HCT116 (cell line): ENCODE measurements at places on chromosomes 5 and 9. TPM values are rescaled to one million over a fixed set of nuclear protein-coding genes. Genes with fewer than 3 reads are reported as not detected.

DNA sequence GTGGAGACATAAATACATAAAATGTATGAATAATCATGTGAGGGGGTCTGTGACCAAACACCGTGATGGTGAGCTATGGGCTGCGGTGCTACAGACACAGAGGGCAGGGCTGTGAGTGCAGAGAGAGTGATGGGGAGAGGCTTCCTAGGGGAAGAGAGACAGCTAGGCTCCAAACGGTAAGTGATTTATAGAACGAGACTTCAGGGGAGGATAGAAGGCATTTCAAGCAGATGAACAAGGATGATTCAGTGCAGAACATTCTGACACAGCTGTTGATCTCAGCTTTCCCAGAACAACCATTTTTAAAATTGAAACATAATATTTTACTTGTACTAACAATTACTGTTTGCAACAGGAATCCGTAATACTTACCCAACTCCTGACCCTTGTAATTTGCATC is 100.7 kb downstream of the GAS1 start:
- DNase-seq = no peak

GRCh38 chr9:2389404-2389803 is 232.2 kb upstream of the VLDLR start:
- no peak for DNase-seq

DNA sequence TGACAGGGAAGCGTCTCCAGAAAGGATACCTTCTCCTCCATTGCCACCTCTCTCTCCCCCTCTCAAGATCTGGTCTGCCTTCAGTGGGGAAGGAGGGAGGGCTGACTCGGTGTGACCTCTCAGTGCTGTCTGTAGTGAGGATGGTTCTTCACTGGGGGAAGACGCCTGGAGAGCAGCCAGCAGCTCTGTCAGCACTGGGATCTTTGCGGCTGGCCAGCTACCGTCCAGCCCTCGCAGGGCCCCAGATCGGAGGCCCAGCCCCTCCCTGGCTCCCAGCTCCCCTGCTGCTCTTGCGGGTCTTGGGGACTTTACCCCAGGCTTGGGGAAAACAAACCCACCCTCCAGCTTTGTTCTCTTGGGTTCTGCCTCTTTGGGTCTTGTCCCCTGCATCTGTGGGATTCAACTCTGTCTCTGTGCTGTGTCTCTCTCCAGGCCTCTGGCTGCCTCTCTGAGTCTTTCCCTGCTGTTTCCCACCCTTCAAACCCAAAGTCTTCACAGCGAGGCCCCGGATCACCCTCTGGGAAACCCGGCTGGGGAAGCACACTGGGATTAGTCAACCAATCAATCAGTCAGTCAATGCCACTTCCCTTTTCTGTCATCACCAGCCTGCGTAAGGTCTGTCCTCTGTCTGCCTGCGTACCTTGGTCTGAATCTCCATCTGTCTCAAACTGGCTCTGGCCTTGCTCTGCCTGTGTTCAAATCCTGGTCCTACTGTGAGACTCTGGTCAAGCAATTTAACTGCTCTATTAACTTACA is 23.0 kb downstream of the FGF18 start:
- no peak for DNase-seq

DNA sequence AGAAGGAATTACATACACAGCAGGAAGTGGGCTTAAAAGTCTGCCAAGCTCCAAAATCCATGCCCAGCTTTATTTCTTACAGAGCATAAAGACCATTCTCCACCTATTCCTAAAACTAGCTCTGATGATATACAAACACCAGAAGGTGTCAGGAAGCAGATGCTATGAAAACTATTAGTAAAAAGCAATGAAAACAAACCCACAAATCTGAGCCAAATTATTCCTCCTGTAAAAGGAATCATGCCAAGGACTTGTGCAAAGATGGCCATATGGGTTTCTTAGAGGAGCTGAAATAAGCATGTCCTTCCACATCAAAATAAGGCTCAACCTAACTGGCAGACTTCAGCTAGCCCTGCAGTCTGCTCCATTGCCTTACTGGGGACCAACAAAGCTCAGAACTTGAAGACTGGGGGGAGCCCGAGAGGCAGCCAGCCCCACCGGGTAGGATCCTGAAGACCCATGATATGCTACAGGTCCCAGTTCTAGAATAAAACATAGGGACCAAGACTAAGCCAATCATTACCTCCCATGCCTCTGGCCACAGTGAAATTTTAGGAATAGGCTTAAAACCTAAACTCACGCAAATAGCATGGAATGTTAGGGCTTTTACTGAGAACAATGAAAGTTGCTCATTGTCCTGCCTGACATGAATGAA is 42.8 kb upstream of the GABRP start:
- DNase-seq = no peak

DNA sequence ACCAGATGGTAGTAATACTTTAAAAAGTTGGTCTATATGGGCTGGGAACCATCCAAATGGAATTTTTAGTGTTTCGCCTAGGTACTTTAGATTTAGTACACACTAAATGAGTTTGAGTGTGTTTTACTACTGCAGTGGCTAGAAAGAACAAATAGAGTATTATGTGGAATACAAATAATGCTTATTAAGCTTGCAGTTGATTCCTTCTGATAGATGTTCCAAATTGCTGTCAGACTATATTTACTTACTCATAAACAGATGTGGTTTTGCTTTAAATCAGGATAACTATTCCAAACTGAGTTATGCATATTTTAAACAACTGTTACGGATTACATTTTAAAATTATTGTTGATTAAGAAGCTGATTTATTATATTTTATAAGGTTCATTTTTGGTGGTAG is 103.3 kb downstream of the ZSWIM6 start:
- no peak for DNase-seq

- DNase-seq = peak; percentile 36
Observed at GRCh38 chr5:35202319-35203111, 27.8 kb downstream of the PRLR start.

GRCh38 chr5:1436036-1436435 is 9.2 kb downstream of the SLC6A3 start:
- no peak for DNase-seq

DNA sequence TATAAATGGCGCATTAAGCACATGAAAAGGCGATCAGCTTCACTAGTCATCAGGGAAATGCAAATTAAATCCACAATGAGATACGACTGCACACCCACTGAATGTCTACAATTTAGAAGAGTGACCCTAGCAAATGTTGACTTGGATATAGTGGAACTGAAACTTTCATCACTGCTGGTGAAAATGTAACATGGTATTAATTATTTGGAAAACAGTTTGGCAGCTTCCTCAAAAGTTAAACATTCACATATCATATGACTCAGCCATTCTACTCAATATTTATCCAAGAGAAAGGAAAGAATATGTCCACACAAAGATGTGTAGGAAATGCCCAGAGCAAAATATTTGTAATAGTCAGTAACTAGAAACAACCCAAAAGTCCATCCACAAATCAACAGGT is 146.5 kb downstream of the LPAR1 start:
- no peak for DNase-seq

- DNase-seq = no peak
Observed at GRCh38 chr9:13241283-13241682, 38.2 kb downstream of the MPDZ start.

GRCh38 chr5:59104400-59105127 is 521.7 kb downstream of the RAB3C start:
- DNase-seq = no peak

GRCh38 chr5:58622936-58623871 is 40.3 kb downstream of the RAB3C start:
- DNase-seq = no peak

- DNase-seq = no peak
Observed at GRCh38 chr9:93463638-93464248, 10.4 kb upstream of the FAM120AOS start.

- no peak for DNase-seq
Observed at GRCh38 chr9:69637817-69638200, 34.4 kb downstream of the APBA1 start.

DNA sequence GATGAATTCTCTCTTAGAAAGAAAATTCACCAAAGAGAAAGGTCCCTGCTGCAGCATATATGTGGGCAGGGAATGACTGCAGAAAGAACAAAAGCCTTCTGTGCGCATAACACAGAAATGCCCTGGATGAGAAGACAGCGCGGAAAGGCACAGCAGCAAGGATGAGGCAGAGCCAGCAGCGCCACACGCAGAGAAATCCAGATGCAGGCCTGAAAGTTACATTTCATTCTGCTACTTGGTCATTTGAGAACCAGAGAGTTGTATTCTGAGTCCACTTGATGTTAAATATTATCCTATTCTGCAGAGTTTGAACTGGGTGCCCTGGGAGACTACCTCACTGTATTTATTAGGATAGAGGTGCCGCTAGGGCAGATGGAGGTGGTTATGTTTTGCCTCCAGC is 68.5 kb downstream of the GLDC start:
- no peak for DNase-seq

DNA sequence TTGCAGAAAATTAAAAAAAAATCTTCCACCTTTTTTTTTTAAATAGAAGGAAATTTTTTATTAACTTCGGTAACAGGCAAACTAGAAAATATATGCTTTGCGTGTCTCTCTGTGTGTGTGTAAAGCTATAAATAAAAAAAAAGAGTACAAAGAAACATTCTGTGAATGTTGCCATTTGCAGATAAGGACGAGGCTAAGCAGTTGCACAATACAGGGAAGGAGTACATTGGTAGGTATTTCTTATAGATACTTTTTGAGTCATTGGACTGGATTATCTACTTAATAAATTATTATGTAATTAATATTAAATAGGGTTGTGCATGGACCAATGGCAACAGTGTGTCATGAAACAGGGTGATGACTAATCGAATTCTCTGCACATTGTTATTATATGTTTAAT is 102.4 kb downstream of the CAMK4 start:
- DNase-seq = no peak

GRCh38 chr9:20636888-20637440 is 14.7 kb upstream of the MLLT3 start:
- DNase-seq = no peak

DNA sequence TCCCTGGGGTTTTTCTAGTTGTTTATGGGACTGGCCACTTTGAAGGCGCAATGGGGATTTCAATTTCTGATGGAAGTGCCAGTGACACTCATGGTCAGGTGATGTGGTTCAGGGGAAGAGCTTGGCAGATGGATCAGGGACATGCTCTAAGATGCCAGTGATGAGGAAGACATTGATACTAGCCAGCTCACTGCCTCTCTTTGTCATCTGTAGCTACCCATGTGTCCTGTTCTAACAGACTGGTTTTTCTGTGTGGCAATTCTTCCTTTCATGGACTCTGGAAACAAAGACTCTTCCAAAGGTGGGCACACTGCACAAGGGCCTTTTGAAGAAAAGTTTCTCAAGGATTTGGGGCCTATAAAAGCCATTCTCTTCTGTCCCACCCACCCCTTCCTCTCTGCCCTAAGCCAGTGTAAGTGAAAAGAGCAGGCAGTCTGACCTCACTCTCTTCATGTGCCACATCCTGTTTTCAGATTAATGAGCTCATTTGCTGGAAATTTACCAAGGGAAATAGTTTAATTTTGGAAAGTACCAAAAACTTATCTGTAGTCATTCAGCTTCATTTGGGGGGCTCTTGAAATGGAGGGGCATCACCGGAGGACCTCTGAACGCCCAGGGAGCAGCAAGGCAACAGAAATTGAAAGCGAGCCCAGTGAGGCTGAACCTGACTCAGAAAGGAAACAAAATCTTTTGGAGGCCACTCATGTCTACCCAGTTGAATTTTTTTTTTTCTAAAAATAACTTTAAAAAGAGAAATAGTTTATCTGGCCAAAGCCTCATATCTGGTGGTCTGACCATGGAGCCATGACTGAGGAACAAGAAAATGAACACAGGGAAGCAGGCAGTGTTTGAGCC is 4.9 kb upstream of the TRAF1 start:
- DNase-seq = no peak

- no peak for DNase-seq
Observed at GRCh38 chr5:7010591-7010990, 297.4 kb downstream of the TENT4A start.

DNA sequence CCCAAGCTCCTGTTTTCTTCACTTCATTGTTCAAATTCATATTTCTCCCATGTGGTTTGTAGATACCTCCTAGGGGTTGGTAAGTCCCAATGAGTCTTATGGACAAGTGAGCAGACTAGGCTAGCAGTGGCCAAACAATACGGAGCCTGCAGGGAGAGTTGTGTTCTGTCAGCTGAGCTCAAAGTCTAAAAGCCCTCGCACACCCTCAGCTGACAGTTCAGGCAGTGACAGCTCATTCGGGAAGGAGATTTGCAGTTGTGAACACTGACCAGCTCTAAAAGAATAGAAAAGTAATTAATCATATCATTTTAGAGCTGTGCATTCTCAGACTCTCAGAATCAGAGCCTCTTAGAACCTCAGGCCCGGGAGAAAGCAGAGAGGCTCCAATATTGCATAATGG is 95.1 kb downstream of the SH3TC2 start:
- DNase-seq = no peak

DNA sequence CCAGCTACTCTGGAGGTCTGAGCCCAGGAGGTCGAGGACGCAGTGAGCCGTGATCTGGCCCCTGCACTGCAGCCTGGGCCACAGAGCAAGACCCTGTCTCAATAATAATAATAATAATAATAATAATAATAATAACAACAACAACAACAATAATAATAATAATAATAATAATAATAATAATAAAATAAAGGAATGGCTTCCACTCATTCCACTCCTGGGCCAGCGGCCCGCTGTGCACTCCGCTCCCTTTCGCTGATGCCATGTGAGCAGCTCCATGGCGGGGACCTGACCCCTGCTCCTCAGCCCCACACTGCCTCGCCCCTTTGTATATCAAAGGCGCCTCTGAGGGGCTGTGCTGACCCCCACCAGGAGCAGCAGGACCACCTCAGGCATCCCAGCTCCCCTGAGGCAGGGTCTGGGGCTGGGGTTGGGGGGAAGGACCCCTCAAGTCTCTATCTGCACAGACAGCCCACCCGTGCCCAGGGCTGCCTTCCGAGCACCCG is 20.0 kb downstream of the GBGT1 start:
- no peak for DNase-seq

GRCh38 chr5:131607903-131608540 is 27.0 kb downstream of the RAPGEF6 start:
- DNase-seq = no peak

DNA sequence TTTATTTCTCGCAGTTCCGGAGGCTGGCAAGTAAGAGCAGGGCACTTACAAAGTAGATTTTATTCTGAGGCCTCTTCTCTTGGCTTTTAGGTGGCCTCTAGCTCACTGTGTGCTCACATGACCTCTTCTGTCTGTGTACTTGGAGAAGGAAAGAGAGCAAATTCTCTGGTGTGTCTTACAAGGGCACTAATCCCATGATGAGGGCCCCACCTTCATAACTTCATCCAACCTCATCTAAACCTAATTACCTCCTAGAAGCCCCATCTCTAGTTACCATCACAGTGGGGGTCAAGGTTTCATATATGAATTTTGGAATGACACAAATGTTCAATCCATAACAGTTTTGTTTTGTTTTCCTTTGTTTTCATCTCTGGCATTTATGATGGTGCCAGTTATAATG is 376.1 kb downstream of the ADGRV1 start:
- DNase-seq = no peak

GRCh38 chr5:83991566-83992224 is 271.0 kb upstream of the HAPLN1 start:
- DNase-seq = no peak

GRCh38 chr5:106843812-106844416 is 826.8 kb downstream of the EFNA5 start:
- DNase-seq = peak; percentile 13

- peak; percentile 22 for DNase-seq
Observed at GRCh38 chr9:28774433-28775235, 1201.4 kb upstream of the C9orf72 start.

The DMRT3 gene
- not detected for total RNA-seq

The HRH2 gene
- total RNA-seq = 0.12 TPM

The RPS14 gene
- total RNA-seq = 2,557 TPM

The SLC36A3 gene
- total RNA-seq = not detected

The SPAG8 gene
- total RNA-seq = 0.39 TPM

The PCDHA7 gene
- total RNA-seq = not detected

The SPRY4 gene
- total RNA-seq = 112 TPM

The IL4 gene
- total RNA-seq = not detected

The CD72 gene
- total RNA-seq = 1.6 TPM

The AIF1L gene
- 34.0 TPM for total RNA-seq

The TGFBI gene
- 0.64 TPM for total RNA-seq
